ENCODE measurements at places on chromosomes 2 and 18.
A peak's percentile ranks its signal among the peaks of the same experiment; 100 is the strongest.

DNA sequence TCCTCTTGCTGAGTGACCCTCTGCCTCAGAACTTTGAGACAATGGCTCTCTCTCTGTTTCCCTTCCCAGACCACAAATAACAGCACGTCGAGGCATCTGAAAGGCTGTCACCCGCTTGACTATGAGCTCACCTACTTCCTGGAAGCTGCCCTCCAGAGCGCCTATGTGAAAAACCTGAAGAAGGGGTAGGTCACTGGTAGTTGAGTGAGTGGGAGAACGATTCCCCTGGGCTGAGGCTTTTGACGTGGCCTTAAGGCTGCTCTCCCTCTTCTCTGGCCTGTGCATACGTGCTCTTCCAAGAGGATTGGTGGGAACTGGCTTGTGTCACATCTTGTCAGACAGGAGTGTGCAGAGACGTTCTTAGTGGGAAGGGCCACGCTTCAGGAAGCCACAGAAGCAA, 63.1 kb upstream of the MCFD2 start:
- DNase-seq = no peak

- DNase-seq = no peak
Observed at GRCh38 chr2:206614811-206615210, 27.5 kb upstream of the FAM237A start.

GRCh38 chr18:31401156-31402025, 24.8 kb downstream of the DSG4 start:
- DNase-seq = no peak

DNA sequence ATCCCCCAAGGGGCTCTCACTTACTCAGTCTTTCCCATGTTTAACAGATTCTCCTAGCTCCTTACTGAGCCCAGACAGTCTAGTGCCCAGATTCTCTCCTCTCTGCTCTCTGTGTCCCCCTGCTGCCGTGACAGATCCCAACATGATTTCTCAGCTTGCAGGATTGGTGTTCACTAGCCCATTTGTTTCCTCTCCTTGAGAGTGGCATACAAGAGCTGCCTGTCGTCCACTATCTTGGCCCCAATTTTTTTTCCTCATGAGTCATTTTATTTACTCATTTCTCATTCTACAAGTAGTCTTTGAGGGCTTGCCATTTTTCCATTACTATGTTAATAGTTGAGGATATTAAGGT, 199.9 kb upstream of the FN1 start:
- DNase-seq = no peak

GRCh38 chr18:45357686-45358470, 257.4 kb upstream of the SLC14A2 start:
- DNase-seq = no peak

- DNase-seq = no peak
Observed at GRCh38 chr2:36356298-36356989, 866 bp downstream of the CRIM1 start.

GRCh38 chr18:46338205-46338604, 234.0 kb downstream of the HAUS1 start:
- no peak for DNase-seq

DNA sequence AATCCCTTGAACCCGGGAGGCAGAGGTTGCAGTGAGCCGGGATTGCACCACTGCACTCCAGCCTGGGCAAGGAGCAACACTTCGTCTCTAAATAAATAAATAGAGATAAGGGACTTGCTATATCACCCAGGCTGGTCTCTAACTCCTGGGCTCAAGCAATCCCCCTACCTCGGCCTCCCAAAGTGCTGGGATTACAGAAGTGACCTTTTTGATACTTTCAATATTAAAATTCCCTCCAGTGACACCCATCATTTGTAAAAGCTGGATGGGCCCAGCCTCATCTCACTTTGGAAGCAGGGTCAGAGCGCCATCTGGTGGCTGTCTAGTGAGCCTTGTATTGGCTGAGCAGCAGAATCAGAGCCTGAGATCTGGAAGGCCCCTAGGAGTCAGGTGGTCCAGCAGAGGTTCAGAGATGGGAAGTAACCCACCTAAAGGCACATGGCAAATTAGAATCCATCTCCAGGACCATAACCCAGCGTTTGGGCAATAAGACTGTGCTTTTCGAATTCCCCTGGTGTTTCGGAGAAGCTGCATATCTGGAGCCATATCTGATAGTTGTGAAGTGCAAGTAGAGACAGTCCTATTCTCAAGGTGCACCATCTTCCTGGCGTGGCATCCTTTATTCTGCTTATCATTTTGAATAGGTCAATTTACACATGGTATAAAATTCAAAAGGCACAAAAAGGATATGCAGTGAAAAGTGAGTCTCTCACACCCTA, 18.3 kb upstream of the SLC35F6 start:
- peak; percentile 68 for DNase-seq

DNA sequence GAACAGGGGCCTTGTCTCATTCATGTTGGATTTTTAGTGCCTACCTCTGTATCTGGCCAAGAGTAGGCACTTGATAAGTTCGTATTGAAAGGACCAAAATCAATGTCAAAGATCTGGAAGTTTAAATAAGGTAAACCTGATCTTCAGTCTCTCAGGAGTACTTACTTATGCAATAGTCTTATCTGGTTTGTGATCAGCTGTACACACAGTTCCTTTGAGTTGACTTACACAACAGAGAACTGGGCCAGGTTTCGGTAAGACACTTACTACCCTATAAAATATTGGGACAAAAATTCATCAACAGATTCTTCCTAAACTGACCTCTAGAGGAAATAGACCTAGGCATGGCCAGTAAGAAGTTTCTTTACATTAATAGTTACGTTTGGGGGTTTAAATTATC, 113.6 kb upstream of the NXPH2 start:
- no peak for DNase-seq

DNA sequence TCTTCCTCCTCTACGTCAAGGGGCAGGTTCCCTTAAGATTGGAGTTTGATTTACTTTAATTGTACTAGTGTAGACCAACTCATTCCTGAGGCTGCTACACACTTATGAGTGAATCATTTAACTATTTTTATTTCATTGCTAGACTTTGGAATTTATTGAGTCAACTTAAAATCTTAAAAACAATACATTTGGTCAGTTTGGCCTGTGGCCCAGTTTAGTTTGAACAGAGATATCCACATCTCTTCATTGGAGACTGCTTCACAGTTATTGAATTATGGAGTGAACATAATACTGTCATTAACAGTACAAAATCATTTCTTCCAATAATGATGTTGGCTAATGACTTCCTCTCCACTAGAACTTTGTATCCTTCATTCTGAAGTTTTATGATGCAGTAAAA, 34.5 kb upstream of the STPG4 start:
- DNase-seq = no peak

- DNase-seq = no peak
Observed at GRCh38 chr18:13401404-13401803, 182.8 kb downstream of the LDLRAD4 start.

- no peak for DNase-seq
Observed at GRCh38 chr2:237170020-237170419, 84.3 kb downstream of the COPS8 start.

DNA sequence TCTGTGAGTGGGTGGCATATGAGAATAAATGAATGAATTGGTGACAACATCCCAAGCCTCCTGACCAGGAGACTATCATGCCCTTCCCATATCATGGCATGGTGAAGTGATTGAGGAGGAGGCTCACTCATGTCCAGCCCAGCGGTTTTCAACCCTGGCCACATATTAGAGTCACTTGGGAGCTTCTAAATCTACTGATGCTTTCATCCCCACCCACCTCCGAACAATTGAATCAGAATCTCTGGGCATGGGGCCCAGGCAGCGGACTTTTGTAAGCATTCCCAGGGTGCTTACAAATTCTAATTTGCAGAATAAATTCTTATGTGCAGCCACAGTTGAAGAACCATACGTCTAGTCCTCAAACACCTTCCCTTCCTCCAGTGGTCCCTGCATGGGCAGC, 81.7 kb upstream of the SEC11C start:
- no peak for DNase-seq

DNA sequence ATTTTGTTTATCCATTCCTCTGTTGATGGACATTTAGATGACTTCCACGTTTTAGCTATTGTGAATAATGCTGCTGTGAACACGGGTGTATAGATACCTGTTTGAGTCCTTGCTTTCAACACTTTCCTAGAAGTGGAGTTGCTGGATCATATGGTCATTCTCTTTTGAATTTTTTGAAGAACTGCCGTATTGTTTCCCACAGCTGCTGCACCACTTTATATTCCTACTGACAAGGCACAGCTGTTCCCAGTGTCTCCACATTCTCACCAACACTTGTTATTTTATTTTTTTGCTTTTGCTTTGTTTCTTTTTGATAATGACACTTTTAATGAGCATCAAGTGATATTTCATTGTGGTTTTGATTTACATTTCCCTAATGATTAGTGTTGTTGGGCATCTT, 41.4 kb upstream of the KCNJ13 start:
- DNase-seq = no peak

DNA sequence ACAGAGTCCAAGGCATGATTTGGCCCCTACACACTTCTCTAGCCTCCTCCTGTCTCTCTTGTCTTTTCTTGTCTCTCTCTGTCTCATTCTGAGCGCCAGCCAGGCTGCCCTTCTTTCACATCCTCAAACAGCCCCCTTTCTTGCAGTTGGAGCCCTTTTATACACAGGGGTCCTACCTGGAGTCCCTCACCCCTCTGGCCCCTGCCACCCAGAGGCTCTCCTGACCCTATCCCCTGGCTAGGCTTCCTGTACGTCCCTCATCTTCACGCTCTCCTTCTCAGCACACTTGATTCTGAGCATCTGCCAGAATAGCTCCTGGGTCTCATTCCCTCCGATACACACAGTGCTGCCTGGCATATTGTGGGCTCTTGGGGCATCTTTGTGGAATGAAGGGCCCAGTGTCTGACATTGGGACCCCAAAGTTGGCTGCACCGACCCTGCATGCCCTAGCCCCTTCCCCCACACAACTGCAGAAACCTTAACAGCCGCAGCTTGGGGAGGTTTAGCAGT, 261.9 kb downstream of the DYSF start:
- DNase-seq = no peak

DNA sequence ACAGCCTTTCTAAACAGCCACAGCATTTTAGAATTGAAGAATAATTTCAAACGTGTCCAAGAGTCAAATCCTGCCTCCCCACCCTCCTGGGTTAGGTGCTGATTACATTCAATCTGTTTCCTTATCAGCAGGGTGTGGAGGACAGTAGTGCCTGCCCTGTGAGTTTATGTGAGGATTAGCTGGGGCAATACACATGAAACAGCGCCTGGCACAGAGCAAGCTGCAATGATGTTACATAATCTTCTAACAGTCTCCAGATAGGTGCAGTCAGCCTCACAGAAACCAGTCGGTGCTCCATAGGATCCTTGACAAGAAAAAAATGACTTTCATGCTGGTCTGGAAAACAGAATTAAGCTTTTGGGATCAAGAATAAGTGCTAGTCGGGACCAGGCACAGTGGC, 91.7 kb upstream of the ITGA6 start:
- no peak for DNase-seq

DNA sequence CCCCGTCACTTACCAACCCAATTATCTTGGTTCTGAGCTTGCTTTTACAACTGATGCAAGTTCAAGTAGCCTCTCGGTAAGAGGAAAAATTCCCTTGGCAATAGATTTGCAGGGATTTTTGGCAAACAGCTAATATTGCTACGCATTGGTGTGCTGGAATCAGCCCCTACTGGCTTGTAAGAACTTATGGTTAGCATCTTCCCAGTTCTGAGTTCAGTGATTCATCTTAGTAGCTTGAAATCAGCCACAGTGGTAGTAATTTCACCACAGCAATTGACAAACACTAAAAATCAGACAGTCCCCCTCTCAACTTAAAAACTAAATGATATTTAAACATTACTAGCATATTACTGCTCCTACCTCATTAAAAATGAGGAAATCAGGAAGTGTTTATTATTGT, 5.9 kb upstream of the RAX start:
- DNase-seq = no peak

GRCh38 chr2:105879106-105879802, 134.5 kb downstream of the NCK2 start:
- no peak for DNase-seq

DNA sequence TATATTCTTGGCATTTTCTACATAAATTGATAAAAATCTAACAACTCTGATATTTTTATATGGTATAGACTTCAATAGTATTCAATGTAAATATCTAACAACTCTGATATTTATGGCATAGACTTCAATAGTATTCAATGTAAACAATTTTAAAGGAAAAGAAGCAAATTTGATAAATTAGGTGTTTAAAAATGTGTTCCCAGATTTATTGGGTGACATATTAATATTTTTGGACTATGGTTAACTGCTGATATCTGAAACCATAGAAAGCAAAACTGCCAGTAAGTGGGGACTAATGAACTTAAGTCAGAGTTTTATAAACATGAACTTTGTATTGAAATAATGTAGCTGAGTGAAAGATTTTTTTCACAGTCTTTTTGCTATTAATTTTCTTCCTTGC, 1576.0 kb upstream of the DDX18 start:
- no peak for DNase-seq

DNA sequence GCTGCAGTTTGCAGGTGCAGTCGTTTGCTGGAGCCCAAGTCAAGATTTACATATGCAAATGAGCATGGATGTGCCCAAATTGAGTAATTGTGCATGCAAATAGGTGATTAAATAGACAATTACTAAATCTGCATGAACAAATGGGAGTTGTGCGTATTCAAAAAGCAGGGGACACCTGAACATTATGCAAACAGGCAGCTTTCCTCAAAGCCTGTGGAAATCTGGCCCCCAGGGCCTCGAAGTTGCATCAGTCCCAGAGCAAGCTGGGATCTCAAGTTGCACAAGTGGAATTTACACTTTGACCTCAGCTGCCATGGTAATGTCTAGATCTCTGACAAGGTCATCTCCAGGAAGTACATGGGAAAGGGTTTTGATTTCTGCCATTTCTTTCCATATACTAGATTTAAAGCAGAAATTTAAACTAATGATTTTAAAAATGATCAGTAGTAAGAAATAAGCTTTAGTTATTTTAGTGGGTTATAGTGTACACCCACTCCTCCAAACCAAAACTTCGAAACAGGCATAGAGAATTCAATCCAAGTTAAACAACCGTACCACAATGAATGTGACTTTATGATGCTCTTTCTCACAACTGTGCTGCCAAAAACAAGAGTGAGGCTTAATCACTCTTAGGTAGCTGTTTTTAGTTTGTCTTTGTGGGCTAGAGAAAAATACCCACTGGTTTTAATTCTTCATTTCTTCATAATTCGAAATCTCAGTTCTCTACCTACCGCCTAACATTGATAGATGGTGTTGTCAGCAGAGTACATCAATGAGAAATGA, 110.7 kb downstream of the RND3 start:
- no peak for DNase-seq

GRCh38 chr2:20050104-20050645, 1.3 kb downstream of the LAPTM4A start:
- DNase-seq = no peak

DNA sequence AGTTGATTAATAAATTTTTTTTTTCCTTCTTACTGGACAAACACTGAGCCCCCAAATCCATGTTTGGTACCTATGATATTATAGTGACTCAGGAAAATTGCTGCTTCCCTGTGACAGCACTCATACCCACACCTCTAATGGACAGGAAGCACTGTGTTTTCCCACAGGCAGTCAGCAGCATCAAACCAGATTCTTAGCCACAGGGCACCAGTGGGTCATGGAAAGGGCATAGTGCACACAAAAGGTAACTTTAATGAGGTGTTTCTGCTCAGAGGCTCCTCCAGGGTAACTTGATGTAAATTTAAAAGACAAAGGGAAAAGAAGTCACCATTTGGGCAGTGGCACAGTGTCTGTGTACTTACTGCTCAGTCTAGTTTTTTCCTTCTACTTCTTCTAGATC, 34.1 kb downstream of the SERPINB11 start:
- DNase-seq = no peak

All from stimulated activated CD8-positive, alpha-beta memory T cell treated with anti-CD3 and anti-CD28 coated beads, Interleukin-12 subunit alpha, Interleukin-12 subunit beta, amount 100 ng/mL, for 1 hour (primary cell).